ENCODE measurements at places on chromosomes 4 and X. TPM values are rescaled to one million over a fixed set of nuclear protein-coding genes. Genes with fewer than 3 reads are reported as not detected.

The PRSS48 gene
- not detected for total RNA-seq

The DGAT2L6 gene
- total RNA-seq = not detected

The GABRQ gene
- total RNA-seq = not detected

The ASB5 gene
- not detected for total RNA-seq

The TACR3 gene
- not detected for total RNA-seq

Measured in HT-29 (cell line).